ENCODE measurements at places on chromosomes 11 and 22.

- no peak for DNase-seq
These were observed 8.6 kb downstream of the MICAL2 start for GRCh38 chr11:12118949-12119348.

DNA sequence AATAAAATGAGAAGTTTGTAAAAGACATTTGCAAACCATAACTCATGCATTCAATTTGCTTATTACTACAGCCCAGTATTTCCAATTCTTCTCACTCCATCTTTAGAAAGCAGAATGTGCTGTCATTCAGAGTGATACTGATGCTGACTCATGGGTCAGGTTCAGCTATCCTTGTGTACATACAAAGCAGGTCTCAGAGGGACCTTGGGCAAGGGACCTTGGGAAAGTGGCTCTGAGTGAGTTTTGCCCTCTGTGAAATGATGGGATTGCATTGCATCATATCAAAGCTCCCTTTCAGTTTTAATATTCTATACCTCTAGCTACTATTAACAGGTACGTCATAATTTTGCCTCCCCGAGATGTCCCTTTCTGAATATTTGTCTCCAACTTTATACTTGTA lies 848.7 kb downstream of the OPCML start:
- DNase-seq, result no peak

GRCh38 chr11:93904716-93905115 lies 54.3 kb upstream of the VSTM5 start:
- no peak for DNase-seq

DNA sequence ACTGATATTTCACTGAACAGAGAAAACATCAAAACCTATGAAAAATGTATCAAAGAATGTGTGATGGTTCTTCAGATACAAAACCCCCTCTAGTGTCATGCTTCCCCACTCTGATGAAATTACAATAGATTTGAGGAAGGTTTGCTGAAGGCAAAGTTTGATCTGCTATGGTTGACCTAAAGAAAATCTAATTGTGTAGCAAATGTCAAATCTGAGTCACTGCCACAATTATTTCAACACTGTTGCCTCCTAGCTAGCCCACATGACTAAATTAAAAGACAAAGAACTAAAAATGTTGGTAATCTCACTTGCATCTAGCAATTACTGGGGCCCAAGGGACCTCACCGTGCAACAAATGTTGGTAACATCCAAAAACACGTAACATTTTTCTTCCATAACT lies 728.0 kb downstream of the DLG2 start:
- DNase-seq, result no peak

GRCh38 chr11:69999721-70000120 lies 78.4 kb upstream of the ANO1 start:
- no peak for DNase-seq

DNA sequence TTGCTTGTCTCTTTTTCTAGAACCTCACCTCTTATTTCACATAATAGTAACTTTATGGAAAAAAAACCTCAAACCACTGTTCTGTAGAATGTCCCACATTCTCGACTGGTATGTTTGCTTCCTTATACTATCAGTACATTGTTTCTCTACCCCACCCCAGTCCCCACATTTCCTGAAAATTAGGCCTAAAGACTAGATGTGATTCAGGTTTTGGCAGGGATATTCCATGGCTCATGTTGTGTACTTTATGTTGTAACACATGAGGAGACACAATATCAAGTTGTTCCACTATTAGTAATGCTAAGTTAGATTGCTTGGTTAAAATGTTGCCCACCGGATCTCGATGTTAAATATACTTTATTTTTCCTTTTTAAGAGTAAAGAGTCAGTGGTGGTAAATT lies 34.7 kb downstream of the DDIAS start:
- DNase-seq, result no peak

DNA sequence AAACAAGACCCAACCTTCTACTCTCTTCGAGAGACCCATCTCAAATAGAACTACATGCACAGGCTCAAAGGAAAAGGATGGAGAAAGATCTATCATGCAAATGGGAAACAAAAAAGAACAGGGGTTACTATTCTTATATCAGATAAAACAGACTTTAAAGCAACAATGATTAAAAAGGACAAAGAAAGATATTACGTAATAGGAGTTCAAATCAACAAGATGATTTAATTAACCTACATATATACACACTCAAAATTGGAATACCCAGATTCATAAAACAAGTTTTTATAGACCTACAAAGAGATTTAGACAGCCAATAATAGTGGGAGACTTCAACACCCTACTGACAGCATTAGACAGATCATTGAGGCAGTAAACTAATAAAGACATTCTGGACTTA lies 536.6 kb upstream of the RAG2 start:
- no peak for DNase-seq

- no peak for DNase-seq
These were observed 345.5 kb upstream of the CTSC start for GRCh38 chr11:88683024-88683423.

DNA sequence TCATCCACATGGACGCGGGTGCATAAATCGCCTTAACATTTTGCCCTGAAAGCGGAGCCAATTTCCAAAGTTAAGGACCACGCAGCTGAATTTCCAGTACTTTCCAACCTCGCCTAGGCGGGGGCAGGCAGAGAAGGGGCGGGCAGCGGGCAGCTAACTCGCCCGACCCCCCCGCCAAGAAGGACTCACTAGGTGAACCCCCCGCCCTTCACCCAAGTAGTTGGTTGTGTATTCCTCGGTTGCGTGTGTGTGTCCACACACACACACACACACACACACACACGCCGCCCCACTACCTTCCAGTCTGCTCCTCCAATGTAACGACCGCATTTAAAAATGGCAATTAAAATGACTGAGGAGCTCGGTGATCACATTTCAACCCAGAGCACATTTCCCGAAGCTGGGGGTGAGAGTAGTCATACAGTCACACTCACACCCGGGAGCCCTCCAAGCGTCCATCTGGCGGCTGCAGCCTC lies 1.4 kb downstream of the TENM4 start:
- no peak for DNase-seq

- DNase-seq, result no peak
These were observed 4.0 kb downstream of the FXYD2 start for GRCh38 chr11:117820516-117820915.

DNA sequence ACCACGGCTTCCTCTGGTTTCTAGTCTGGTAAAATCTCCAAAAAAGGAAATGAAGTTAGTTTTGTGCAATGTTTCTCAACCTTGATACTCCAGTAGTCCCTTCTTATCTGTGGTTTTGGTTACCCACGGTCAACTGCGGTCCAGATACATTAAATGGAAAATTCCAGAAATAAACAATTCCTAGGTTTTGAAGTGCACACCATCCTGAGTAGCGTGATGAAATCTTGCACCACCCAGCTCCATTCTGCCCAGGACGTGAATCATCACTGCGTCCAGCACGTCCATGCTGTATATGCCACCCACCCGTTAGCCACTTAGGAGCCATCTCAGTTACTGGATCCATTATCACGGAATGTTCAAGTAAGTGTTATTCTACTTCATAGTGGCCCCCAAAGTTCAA lies 117.0 kb downstream of the FBXO7 start:
- DNase-seq, result no peak

GRCh38 chr11:57322256-57323166 lies 2.2 kb downstream of the TNKS1BP1 start:
- no peak for DNase-seq

- DNase-seq, result no peak
These were observed 18.8 kb downstream of the XKR3 start for GRCh38 chr22:16806401-16806800.

- DNase-seq, result no peak
These were observed 10.0 kb upstream of the TMEM191C start for GRCh38 chr22:21457023-21457787.

GRCh38 chr11:12008790-12009616 lies 577 bp upstream of the DKK3 start:
- no peak for DNase-seq

DNA sequence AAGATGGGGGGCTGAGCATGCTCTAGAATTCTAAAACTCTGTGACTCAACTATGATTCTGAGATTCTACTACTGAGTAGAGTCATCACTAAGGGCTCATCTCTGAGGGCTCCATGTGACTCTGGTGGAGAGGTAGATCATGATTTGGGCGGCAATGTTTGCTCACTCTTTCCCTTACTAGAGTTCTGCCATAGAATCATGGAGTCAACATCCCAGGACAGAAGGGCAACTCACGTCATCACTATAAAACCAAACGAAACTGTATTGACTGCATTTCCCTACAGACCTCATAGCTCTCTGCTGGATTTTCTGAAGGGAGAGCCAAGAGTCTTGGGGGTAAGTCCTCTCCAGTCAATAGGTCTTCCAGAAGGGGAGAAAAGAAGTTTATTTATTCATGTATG lies at the start of gene MS4A14:
MS4A14 (plus strand) TSS at position 78 of the 400 bp plus-strand sequence; CDS start at position 198, 120 bp downstream.
- DNase-seq, result no peak

DNA sequence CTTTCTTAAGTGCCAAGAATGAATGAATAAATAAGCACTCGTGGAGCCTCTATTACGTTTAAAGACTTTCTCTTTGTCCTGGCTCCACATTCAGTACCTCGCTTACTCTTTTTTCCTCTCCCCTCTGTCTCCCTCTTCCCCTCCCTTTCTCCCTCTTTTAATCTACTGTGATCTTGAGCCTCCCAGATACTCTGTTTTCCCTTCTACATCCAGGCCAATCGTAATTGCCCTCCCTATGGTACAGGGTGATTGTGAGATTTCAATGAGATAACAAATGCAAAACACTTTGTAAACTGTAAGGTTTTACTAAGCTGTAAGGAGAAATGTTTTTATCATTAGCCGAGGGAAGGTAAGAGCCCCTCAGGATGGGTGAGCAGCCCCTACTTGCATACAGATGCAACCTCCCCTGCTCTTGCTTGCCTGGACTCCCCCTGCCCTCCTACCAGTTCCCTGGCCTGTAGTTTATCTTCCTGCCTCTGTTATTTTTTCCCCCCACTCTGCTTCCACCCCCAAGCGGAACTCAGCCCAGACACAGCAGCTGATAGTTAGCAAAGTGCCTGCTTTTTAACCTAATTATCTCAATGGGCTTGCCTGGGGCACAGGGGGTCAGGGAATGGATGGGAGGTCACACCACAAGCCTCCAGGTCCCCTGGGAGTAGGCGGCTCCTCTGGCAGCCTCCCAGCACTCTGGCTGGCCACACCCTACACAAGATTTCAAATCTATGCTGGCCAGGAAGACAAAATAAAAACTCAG lies 76.9 kb upstream of the CADM1 start:
- DNase-seq, result no peak

Data from activated CD4-positive, alpha-beta T cell treated with anti-CD3 and anti-CD28 coated beads, Interleukin-2, Interleukin-6, amounts not matched to agents 100 ng/mL and 50 ng/mL, durations not matched to agents 16 hours and 8 hours (primary cell).